ENCODE measurements at places on chromosomes 1 and 21.

GRCh38 chr1:231161667-231162296 is at the start of gene TRIM67:
TRIM67 (plus strand) TSS chr1:231162058; CDS start chr1:231162970, 912 bp downstream.
- DNase-seq, result no peak

GRCh38 chr1:3541936-3542335 is 69.4 kb downstream of the MEGF6 start:
- DNase-seq, result no peak

GRCh38 chr1:34746785-34747637 is 7.8 kb upstream of the GJB5 start:
- no peak for DNase-seq

DNA sequence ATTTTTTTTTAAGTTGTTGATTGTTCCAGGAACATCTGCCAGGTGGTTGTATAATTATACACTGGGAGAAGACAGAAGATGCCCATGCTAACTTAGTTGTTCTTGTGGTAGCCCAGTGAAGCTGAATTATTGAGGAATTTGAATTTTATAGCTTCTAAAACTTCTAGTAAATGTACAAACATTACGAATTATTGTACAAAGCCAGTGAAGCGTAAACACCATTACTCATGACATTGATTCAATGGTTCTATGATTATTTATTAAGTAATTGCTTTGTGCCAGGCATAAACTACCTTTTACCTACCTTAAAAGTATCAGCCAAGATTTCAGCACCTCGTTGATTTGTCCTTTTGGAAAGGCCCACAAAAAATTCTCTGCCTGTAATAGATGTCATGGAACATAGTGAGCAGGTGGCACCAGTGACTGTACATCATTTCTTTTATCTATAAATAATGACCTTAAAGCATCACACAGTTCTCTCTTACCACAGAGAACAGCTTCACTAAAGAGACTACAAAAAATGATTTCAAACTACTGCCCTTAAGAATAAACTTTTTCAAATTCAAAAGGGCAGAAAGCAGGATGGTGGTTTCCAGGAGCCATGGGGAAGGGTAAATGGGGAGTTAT is 74.9 kb upstream of the BCL10 start:
- DNase-seq, result no peak
